ENCODE measurements at places on chromosomes 16 and 17.

DNA sequence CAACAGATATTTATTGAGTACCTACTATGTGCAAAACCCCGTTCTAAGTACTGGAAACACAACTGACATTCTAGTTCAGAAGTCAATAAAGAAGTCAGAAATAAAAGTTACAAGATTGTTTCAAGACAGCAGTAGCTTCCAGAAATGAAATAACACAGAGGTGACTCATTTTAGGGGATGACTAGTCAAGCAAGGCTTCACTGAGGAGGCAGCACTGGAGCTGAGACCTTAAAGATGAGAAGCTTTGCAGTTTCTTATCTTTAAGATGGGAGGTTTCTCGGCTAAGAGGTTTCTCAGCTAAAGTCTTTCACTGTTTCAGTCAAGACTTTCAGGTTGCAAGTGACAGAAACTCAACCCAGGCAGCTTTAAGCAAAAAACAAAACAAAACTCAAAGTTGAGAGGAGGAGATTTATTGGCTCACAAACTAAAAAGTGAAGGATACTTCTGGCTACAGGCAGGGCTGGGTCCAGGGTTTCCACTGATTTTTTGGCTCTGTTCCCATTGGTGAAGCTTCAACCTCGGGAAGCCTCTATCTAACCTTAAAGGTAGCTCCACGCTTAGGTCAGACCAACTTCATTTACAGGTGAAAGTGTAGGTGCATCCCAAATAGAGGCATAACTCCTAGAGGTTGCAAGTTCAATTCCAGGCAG, 7.4 kb upstream of the MMP2 start:
- DNase-seq, result peak; percentile 49

DNA sequence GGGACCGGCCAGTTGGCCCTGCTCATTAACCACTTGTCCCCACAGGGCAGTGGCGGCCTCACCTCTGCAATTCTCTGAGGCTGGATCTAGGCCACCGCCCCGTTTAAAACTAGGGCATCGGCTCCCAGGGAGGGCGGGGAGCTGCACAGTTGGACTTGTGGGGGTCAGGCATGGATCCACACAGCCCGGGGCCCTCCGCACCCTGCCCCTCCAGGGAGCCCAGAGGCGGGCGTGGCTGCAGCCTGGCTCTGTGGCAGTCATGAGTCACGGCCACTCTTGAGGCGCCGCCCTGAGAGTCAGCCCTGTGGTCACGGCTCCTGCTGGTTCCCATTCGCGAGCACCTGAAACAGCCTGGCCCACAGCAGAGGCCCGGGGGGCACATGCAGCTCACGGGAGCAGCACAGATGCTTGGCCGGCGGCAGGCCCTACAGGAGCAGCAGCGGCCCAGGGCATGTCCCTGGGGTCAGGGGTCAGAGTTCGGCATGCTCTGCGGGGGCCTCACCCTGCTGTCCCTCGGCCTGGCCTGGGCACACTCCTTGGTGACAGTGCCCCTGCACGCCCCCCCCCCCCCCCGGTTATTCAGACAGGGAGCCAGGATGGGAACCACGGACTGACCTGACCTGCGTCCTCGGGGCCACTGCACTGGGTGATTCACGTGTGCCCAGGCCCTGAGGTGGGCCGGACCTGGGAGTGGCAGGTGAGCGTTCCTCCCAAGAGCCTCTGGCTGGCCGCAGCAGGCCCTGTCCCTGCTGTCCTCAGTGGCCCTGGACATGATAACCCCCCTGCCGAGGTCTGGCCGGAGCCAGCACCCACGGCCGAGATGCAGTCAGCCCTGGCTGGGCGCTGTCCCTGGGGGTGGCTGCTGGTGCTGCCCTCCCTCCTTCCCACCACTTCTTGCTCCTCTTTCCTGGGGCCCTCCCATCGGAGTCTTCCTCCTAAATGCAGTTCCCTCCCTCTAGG, 8.2 kb downstream of the CAPN15 start:
- no peak for DNase-seq

GRCh38 chr17:73987845-73988509, 215.5 kb upstream of the RPL38 start:
- no peak for DNase-seq

DNA sequence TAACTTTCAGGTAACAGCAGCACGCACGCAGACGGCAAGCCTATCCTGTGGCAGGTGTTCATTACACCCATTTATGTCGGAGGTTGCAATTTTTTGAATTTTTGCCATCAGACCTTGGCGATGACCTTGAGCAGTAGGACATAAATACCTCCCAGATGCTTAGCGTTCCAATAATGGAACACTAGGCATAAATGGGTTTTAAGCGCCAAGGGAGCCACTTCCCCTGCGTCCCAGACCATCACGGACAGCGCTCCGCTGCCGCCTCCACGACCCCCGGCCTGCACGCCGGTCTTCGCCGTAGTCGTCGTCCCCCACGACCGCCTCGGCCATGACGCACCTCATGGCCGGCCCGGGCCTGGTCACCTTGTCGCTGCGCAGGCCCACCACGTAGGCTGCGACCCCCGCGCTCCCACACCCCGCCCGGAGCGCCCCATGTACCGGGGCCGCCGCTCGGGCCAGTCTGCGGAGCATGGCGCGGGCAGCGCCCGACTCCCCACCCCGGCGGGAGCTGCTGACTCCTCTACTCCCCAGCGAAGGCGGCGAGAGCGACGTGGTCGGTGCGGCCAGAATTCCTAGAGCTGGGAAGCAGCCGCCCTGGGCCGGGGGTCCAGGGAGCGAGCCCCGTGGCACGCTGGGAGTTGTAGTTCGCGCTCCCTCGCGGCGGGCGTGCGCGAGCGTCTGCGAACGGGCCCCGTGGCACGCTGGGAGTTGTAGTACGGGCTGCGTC, 22.7 kb downstream of the TMEM235 start:
- peak; percentile 89 for DNase-seq

Measured in activated CD4-positive, alpha-beta T cell treated with anti-CD3 and anti-CD28 coated beads for 48 hours (primary cell).